ENCODE measurements at places on chromosomes 12 and 14.

DNA sequence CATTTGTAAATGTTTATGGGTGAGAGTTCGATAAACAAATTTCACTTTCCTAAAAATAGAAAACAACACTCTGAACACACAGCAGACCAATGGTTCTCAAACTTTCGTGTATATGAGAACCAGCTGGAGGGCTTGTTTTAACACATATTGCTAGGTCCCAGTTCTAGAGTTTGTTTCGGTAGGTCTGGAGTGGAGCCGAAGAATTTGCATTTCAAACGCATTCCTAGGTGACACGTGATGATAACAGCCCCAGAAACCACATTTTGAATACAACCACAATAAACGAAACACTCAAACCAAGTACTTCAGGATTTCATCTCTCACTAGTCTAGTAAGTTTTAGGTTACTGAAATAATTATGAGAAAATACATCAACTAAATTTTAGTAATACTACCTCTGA, 17.1 kb downstream of the SEC23A start:
- DNase-seq: no peak

- DNase-seq: no peak
These were observed 151.1 kb upstream of the FUT8 start for GRCh38 chr14:65261425-65261920.

DNA sequence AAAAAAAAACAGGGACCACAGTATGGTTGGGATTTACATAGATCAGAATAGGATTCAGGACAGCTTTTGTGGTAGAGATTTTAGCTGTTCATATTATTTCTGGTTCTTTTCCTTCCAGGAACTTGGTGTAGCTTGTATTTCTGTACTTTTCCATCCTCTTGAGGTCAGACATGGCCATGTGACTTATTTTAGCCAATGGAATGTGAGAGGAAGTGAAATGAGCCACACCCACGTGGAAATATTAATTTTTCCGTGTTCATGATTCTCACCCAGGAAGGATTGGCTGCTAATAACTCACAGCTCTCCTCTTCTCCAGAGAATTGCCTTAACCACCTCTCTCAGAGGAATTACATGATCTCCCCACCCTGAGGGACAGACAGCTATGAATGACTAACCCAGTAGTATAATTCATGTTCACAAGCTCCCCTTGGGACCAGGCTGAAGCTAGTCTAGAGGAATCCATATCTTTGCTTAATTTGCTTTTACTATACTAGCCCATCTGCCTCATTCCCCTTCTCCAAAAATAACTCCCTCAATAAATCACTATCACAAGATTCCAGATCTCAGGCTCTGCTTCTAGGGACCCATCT, 340.4 kb downstream of the NUAK1 start:
- DNase-seq: no peak

- DNase-seq: no peak
These were observed 20.0 kb downstream of the TUNAR start for GRCh38 chr14:95896498-95897135.

GRCh38 chr12:130434560-130434959, 96.9 kb downstream of the PIWIL1 start:
- no peak for DNase-seq

DNA sequence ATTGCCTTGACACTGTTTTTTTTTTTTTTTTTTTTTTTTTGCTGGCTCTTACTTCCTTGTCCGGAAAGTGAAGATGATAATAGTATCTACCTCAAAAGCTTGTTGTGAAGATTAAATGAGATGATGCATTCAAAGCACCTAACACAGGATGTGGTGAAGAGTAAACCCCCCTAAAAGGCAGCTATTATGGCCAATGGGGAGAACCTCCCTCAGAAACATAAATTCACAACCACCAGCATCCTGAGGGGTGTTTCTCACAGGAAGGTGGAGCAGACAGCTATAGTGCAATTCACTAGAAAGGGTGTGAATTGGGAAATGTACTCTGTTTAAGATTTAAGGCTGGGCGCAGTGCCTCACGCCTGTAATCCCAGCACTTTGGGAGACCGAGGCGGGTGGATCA, 85.4 kb upstream of the CRY1 start:
- DNase-seq: no peak

DNA sequence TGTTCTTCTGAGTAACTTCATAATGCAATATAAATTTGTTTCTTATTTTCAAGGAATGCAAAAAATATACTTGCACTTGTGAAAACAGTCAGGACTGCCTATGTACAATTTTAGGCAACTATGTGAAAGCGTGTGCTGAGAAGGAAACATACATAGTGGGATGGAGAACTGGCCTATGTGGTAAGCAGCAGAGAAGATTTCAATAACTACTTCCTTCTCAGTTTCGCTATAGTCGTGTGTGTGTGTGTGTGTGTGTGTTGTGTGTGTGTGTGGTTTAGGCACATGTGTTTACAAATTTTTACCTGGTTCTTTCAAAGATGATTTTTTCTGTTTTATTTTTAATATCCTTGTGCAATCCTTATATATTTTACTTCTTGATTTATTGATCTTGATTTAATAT, 211.8 kb downstream of the LRRK2 start:
- DNase-seq: no peak

DNA sequence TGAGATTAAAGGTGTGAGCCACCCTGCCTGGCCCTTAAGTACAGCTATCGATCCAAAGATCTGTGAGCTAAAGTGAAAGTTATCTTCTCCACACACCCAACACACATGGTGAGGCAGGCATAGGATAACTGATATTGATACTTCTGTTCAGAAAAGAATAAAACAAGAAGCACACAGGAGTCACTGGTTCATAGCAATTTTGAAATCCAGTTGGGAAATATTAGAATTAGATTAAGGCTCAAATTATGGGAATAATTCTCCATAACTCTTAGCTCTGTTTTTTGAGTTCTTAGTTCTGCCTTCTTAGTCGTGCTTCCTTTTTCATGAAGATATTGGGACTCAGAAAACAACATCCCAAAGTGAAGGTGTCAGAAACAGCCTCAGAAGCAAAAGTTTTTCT, 186.0 kb upstream of the PLXNC1 start:
- DNase-seq: no peak

DNA sequence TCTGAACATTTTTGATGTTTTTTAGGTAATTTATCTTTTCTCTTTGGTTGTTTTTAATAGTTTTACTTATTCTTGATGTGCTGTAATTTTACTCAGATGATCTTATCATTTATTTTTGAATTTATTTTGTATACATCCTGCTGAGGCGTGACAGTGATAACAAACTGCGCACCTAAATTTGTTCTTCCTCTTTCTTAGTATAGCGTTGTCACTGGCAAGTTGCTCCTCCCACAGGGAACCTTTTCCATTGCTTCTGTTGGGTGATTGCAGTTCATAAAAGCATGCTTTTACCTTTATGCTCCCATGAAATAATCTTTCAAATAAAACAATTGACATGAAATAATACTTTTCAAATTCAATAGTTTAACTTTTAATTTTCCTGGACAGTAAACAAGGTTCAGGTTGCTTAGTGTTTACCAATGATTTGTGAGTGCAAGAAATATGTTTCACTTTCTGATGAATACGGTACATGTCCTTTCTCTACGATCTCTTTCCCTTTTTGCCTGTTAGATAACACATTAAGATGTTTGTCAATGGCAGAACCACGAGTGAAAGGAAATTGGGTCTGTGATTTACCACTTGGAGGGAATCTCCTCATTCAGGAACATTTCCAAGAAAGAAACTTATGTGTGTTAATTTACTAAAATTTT, 223.3 kb downstream of the CCDC91 start:
- no peak for DNase-seq

DNA sequence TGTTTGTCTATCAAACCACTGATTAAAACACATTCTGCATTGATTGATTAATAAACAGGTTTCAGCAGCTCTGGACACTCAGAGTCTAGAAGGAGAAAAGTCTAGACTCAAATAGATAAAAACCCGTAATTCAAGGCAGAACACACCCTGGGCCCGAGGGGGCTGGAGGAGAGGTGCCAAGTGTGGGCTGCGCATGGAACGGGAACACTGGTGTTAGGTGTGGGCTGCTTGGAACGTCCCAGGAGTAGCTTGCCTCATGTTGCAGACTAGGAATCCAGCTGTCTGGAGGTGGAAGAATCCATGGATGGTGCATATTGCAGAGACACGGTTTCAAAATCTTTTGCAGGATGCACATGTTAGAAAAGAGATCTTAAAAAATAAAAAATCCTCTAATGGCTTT, 223.0 kb downstream of the APAF1 start:
- DNase-seq: no peak

All from C1 segment of cervical spinal cord (tissue), 14 donors.